NCI-H1694 treated with DMSO at 0.1 percent for 48 hours (cell line): ENCODE measurements at places on chromosomes 7 and 10.
A peak's percentile ranks its signal among the peaks of the same experiment; 100 is the strongest.

DNA sequence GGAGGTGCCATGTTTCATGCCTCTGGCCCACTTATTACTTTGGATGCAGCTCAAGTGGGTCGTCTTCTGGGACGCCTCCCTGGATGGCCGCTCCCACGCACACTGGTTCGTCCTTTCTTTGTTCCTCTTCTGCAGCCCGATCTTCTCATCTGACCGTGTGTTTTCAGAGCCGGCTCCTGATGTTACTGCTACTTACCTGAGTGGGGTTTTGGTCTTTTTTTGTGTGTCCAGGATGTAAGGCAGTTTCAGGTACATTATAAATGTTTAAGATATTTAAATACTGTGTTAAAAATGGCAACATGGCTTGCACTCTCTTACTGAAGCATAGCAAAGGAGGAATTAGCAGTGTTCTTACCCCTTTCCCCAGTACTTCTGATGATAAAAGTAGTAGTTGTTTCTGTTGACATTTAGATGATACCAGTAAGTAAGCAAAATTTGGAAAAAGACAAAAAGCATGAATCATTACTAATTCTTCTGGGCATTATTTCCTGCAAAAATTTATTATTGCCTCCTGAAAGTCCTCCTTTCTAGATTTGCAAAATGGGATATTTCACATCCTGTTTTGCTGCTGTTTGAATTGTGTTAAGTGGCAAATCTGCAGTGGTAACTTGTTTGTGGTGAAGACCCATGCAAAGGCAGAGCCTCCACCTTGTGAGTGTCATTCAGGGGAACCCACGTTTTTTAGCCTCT, 59.4 kb downstream of the SHH start:
- no peak for DNase-seq

- DNase-seq: no peak
These were observed 20.8 kb upstream of the JCAD start for GRCh38 chr10:30080161-30080560.

DNA sequence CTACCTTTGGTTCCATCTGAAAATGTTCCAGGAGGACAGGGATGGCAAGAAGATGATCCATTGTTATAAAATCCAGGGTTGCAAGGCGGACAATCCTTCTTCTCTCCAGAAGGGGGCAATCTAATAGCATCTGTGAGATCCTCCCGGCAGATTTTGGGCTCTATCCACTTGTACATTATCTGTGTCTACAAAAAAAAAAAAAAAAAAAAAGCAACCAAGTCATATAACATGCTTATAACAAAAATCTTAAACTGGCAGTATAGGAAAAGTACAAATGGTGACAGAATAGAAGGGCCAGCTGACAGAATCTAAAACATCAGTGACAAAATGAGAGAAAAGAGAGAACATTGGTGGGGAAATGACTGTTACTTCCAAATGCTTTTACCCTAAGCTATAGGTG, 132.7 kb downstream of the ELAPOR2 start:
- peak; percentile 53 for DNase-seq

- DNase-seq: peak; percentile 12
These were observed 104.3 kb downstream of the CUL2 start for GRCh38 chr10:34985823-34986222.

DNA sequence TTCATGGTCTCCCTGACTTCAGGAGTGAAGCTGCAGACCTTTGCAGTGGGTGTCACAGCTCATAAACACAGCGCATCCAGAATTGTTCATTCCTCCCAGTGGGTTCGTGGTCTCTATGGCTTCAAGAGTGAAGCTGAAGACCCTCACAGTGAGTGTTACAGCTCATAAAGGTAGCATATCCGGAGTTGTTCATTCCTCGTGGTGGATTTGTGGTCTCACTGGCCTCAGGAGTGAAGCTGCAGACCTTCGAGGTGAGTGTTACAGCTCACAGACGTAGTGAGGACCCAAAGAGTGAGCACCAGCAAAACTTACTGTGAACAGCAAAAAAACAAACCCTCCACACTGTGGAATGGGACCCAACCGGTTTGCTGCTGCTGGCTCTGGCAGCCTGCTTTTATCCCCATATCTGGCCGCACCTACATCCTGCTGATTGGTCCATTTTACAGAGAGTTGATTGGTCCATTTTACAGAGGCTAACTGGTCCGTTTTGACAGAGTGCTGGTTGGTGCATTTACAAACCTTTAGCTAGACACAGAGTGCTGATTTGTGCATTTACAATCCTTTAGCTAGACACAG, 308.8 kb downstream of the PTPRN2 start:
- no peak for DNase-seq

GRCh38 chr7:31874631-31875386, 187.8 kb downstream of the PPP1R17 start:
- no peak for DNase-seq

GRCh38 chr7:94412762-94413322, 18.1 kb downstream of the COL1A2 start:
- DNase-seq: no peak

GRCh38 chr7:1669954-1670893, at the start of gene ELFN1:
Gene ELFN1, plus strand, starts transcription at chr7:1670277. Its CDS starts 74,320 bp downstream, at chr7:1744597.
- DNase-seq: no peak

- no peak for DNase-seq
These were observed 115.9 kb upstream of the IFRD1 start for GRCh38 chr7:112334366-112334765.

GRCh38 chr7:115297656-115298055, 375.8 kb downstream of the MDFIC start:
- no peak for DNase-seq

GRCh38 chr7:73869011-73869798, 8.2 kb downstream of the TMEM270 start:
- DNase-seq: no peak

GRCh38 chr10:85596389-85596788, 770.2 kb downstream of the GRID1 start:
- no peak for DNase-seq

- peak; percentile 84 for DNase-seq
These were observed 54.4 kb downstream of the MTPAP start for GRCh38 chr10:30294476-30295240.

DNA sequence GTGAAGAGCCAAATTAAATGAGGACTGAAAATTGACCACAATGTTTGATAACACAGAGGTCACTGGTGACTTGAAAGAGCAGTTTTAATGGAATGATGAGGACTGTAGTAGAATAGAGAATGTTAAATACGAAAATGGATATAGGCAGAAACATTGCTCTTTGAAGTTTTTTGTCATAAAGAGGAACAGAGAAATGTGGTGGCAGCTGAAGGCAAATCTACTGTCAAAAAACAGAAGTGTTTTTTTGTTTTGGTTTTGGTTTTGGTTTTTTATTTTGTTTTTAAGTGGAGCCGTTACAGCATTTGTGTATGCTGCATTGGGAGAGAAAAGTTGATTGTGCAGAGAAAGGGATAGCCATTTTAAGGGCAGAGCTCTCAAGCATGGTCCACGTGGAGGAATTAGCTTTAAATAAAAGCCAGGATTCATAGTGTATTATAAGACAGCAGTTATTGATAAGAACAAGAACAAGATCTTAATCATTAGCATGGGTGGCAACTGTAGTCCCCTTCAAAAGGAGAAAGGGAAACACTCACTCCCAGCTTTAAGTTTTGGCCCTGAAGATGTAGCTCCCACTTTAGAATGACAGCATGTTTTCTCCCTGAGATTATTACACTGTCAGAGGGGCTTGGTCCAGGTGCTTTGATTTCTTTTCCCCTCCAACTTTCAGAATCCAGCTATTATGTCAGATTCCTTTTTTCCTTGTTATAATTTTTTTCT, 156.7 kb upstream of the BET1 start:
- no peak for DNase-seq

- no peak for DNase-seq
These were observed 64.3 kb downstream of the ZRANB1 start for GRCh38 chr10:125006188-125006680.

DNA sequence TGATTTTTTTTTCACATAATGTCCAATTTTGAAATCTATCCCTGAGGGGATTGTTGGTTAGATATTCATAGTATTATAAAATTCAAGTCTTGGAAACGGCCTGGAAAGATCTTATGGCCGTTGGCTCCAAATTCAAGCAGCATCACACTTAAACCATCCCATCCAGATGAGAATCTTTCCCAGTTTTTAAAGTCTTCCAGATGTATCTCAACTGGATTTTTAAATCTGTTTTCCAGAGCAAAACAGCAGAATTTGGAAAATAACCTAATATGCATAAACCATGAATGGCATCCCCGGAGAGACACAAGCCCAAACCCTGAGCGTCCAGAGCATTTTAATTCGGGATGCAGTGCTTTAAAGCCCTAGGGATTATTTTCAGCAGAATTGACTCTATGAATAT, 208.2 kb upstream of the PRKCQ start:
- no peak for DNase-seq

- no peak for DNase-seq
These were observed 4.8 kb downstream of the FSCN3 start for GRCh38 chr7:127598318-127598717.

GRCh38 chr7:16034353-16034752, 347.9 kb upstream of the MEOX2 start:
- no peak for DNase-seq

GRCh38 chr7:135782377-135782776, 33.8 kb upstream of the FAM180A start:
- DNase-seq: no peak

DNA sequence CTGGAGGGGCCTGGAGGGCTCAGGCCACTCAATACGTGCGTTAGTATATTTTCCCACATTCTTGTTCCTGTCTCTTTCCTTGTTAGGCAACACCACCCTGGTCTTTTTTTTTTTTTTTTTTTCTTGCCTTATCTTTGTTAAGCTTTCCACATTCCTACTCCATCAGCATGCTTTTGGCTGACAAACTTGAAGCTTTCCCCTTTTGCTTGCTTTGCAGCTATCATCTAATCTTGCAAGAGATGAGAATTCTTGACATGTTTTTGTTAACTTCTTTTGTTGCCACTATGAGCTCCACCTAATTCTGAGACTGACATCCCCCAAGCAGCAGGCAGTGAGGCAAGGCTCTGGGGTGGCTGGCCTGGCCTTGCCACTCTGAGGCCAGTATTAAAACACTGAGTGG, 52.5 kb upstream of the NRP1 start:
- no peak for DNase-seq
